ENCODE measurements at places on chromosomes 16 and 17. TPM values are rescaled to one million over a fixed set of nuclear protein-coding genes. Genes with fewer than 3 reads are reported as not detected.
A peak's percentile ranks its signal among the peaks of the same experiment; 100 is the strongest.

DNA sequence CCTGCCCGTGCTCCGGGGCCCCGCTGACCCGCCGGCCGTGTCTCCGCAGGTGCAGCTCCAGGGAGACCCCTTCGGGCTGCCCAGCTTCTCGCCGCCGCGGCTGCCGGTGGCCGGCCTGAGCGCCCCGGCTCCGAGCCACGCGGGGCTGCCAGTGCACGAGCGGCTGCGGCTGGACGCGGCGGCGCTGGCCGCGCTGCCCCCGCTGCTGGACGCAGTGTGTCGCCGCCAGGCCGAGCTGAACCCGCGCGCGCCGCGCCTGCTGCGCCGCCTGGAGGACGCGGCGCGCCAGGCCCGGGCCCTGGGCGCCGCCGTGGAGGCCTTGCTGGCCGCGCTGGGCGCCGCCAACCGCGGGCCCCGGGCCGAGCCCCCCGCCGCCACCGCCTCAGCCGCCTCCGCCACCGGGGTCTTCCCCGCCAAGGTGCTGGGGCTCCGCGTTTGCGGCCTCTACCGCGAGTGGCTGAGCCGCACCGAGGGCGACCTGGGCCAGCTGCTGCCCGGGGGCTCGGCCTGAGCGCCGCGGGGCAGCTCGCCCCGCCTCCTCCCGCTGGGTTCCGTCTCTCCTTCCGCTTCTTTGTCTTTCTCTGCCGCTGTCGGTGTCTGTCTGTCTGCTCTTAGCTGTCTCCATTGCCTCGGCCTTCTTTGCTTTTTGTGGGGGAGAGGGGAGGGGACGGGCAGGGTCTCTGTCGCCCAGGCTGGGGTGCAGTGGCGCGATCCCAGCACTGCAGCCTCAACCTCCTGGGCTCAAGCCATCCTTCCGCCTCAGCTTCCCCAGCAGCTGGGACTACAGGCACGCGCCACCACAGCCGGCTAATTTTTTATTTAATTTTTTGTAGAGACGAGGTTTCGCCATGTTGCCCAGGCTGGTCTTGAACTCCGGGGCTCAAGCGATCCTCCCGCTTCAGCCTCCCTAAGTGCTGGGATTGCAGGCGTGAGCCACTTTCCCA lies 5.9 kb downstream of the CTF1 start:
- peak; percentile 66 for DNase-seq

DNA sequence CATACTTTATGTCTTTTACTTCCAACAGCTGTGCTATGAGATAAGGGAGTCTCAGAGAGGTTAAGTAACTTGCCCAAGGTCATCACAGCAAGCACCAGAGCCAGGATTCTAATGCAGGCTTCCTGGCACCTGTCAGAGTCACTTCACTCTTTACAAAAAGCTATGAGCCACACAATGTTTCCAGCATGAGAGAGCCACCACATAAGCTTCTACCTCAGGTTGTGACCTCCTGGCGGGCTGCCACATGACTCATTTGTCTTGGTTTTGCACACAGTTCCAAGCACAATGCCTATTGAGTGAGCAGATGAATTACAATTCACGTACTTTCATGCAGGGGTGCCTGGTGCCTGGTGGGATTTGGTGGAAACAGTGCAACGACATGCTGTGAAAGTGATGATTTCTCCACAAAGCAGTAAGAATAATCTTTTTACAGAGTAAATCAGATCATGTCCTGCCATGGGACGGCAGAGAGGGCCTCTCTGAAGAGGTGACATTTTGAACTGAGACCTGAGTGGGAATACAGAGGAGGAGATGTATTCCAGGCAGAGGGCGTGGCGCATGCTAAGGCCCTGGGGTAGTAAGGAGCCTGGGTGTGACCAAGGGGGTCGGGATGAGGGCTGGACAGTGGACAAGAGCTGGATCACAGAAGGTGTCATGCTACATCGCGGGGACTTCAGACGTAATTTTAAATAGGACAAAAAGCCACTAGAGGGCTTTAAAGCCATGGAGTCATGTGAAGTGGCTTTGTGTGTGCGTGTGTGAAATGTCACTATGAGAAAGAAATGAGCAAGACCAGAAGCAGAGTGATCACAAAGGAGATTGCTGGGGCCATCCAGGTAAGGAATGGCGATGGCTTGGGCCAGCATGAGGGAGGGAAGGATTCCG lies 53.4 kb downstream of the CACNG3 start:
- DNase-seq: peak; percentile 44

DNA sequence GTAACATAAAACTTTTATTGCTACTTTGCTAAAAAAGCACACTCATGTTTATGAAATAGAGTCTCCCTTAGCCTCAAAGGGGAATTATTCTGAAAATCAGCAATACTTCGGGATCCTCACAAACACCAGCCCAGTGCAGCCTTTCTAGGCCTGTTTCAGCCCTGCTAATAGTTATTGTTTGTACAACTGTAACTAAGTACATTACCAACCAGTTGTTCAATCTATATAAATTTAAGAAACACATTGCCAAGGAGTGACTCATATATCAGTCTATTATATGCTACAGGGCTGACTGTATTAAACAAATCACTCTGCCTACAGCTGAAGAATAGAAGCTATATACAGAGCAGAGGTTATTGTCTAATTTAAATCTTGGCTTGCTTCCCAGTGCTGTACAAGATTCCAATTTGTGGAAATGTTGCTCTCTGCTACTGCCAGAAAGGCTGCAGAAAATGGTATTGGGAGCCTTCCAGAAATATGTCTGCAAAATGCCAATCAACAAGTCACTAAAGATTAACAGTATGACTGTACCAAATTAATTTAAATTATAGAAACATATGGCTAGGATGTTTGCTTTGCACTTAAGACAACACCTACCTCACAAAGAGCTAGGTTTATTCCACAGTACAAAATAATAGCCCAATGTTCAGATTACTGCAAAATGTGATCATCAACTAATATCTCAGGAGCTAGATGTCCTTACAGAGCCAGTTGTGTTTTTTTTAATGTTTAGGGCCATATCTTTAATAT lies 49.7 kb downstream of the TOX3 start:
- no peak for DNase-seq

Gene RAPGEFL1
- 4.4 TPM for total RNA-seq
